ENCODE measurements at places on chromosomes 7 and 10.

DNA sequence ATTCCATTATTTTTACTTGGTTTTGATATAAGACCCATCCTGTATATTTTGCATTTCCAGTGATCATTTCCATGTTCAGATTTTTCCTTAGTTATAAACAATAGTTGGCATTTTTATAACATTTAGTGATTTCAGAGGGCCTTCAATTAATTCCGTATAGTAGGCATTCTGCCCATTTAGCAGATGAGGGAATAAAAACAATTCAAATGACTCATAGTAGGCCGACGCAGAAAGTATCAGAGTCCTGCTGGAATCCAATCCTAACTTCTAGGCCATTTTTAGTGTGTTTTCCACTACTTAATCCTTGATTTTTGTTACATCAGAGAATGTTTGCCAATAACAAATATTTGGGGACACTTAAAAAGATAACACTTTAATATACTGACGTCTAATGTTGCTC is 15.4 kb downstream of the RNF32 start:
- no peak for DNase-seq

GRCh38 chr10:22086730-22087401 is 83.3 kb upstream of the DNAJC1 start:
- DNase-seq, result no peak

GRCh38 chr10:42942279-42942950 is 134.5 kb upstream of the RET start:
- DNase-seq, result no peak

DNA sequence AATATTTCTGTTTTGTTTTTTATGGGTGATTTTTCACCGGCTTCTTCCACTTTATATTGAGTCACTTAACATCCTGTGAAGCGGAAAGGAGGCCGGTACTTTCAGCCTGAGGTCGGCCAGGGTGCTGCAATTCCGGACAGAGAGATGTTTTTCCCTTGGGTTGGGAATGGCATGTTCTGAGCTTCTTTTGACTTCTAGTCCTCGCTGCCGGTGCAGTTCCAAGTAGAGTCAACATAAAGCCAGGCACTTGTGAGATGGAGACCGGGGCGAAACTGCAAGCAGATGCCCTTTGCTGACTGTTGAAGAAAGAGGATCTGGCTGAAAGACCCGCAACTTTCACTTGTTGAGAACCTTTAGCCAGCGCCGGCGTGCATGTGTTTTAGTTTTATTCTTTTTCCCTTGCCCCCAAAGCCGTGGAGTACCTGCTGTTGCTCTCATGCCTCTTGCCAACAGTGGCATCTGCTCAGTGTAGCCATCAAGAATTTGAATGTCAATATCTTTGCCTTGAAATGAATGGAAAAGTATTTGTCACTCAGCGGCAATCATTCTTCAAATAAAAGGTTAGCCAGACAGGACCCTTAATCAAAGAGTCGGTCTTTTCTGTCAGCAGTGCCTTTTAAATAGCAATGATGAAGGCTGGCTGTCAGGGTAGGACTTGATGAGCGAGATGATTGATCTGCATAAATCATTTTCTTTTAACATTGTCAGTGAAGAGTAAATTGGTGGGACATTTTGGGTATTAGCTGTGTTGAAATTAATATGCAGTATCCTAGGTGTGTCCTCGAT is 351.2 kb downstream of the LRMDA start:
- no peak for DNase-seq

DNA sequence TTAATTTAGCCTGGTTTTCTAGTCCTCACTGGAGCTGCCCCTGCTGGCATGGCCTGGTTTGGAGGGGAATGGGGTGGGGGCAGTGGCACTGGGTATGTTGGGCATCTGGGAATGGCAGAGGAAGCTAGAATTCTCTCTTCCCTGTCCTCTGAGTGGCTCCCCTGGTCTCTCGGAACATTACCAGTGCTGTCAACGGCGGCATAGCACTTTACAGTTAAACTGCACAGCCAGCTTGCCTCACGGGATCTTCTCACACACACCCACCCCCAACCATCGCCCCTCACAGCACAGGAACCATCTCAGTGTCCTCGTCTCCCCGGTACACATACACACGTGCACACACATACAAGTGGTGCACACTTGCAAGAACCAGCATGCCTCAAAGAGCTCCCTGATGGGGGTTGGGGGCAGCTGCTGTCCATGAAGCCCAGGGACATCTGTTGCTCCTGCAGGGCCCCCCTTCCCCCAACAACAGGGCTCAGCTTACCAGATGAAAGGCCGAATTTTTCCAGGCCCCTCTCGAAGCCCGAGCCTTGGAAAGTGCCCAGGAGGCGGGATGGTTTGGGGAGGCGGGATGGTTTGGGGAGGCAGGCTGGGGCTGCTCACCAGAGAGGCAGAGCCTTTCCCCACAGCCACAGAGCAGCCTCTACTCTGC is 41.0 kb downstream of the TSPAN15 start:
- no peak for DNase-seq

DNA sequence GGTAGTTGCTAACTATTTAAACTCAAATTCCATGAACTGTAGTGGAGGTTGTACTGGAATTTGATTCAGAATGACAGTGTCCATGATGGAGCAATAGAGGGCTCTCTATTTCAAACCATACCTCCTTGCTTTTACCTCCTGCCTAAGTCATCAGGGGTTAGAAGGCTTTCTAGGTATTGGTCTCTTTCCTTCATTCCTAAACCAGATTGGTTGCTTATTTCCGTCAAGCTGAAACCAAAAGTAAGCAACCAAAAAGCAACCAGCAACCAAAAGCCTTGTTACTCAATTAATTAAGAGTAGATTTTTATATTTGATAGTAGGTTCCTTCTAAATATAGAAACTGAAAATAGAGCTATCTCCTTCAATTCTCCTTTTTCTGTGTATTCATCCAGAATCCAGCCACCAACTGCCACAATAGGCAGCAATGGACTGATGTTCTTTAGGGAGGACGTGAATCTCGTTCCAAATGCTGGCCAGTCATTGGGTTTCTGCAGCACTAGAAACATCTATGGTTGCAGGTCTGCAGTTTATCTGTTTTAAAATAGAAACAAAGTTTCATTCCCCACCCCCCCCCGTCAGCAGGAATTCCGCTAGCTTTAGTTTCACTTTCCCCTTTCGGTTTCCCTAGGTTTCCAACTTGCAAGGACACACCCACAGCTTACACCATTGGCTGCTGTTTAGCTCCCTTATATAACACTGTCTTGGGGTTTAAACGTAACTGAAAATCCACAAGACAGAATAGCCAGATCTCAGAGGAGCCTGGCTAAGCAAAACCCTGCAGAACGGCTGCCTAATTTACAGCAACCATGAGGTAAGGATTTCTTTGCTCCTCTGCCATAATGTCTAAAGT is at the start of gene IFIT1:
TSS of gene IFIT1 (plus strand) at position 717 of the 850 bp plus-strand sequence. CDS start at position 807, 90 bp downstream.
- DNase-seq, result peak; percentile 46

DNA sequence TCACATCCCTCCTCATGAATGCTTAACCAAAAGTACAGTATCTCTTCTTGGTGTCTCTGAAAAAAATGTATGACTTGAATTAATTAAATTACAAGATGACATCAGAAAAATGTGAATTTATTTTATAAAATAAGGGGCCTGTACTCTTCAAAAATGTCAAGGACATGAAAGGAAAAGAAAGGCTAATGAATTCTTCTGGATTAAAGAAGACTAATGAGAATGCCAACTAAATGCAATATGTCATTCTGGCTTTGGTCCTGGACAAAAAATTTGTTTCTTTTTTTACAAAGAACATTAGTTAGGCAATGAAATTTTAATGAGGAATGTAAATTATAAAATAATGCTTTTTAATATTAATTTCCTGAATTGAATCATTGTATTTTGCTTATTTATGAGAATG is 1125.7 kb downstream of the DNAJB9 start:
- no peak for DNase-seq

GRCh38 chr10:18109341-18109870 is 30.8 kb upstream of the CACNB2 start:
- DNase-seq, result no peak

- DNase-seq, result no peak
Measured at GRCh38 chr10:109247814-109248213, 675.5 kb downstream of the XPNPEP1 start.

DNA sequence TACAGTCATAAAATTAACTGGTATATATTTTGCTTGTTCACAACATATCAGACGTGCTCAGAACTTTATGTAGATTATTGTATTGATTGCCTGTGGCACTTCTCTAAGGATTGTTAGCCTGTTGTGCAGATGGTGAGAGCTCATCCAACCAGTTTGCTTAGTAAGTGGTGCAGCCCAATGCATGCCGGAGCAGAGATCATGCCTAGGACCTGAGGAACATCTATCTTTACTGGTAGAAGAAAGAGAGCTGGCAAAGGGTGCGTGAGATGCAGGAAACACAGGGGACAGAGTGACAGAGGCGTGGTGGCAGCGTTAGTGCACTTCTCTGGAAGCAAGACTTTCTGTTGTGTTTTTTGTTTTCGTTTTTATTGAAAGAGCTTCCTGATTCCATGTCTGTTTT is 35.9 kb downstream of the CCM2 start:
- DNase-seq, result no peak

- DNase-seq, result peak; percentile 46
Measured at GRCh38 chr10:30434273-30435072, 489 bp downstream of the MAP3K8 start.

DNA sequence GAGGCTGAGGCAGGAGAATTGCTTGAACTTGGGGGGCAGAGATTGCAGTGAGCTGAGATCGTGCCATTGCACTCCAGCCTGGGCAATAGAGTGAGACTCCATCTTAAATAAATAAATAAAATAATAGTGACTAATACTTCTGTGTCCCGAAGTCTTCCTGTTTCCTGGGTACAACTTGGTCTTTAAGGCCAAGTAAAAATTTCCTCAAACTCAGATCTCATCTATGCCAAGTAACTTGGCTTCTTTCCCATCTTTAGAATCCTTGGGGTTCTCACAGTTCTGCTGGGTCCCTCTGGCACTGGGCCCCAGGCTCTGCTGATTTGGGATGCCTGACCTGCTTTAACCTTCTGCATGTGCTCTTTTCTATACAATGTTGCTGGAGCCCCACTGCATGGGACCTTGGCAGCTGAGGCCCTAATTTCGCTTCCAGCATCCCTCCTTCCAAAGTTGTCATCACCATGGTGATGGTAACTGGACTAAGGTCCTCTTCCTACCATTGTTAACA is 22.7 kb upstream of the AKR1B10 start:
- no peak for DNase-seq

- no peak for DNase-seq
Measured at GRCh38 chr7:107969856-107970255, 33.1 kb downstream of the LAMB1 start.

GRCh38 chr7:69260023-69260422 is 338.3 kb upstream of the AUTS2 start:
- DNase-seq, result no peak

GRCh38 chr10:81019029-81019890 is 481.6 kb downstream of the SH2D4B start:
- no peak for DNase-seq

GRCh38 chr10:72133517-72133916 is 45.2 kb upstream of the SPOCK2 start:
- no peak for DNase-seq
